ENCODE measurements at places on chromosomes 3 and 15.

DNA sequence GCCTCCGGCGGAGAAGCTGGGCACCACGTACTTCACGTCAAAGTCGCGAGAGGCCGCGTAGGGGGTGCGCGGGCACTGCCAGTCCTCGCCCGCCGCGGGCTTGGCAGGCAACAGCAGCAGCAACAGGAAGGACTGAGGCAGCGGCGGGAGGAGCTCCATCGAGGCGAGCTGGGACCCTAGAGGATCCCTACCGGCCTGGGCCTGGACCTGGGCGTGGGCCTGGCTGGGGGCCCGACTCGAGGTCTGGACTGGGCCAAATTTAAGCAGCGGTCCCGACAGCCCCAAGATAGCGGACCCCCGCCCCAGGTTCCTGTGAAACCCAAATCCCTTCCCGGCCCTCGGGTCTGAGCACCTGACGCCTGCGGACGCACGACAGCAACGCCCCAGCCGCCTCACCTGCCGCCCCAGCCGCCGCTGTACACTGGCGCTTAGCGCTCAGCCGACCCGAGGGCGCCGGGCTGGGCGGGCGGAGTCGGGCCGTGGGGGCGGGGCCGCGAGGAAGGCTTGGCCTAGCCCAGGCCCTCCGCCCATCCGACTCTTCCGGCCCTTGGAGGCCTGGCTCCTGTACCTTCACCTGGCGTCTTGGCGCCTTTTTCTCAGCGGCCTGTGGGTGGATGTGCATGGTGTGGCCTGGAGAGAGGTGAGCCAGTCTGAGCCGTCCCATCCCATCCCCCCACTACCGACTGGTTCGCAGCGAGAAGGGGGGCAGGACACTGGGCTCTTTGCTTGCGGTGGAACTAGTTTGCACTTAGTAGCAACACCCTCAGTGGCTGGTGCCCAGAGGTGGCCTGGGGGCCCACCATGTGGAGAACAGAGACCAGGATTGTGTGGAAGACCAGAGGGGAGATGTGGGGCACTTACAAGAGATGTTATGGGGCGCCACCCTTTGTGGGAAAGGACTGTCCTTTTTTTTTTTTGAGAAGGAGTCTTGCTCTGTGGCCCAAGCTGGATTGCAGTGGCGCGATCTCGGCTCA, at the start of gene MST1R:
Gene MST1R (minus strand): TSS at position 423 of the 974 bp plus-strand sequence. CDS start 264 bp downstream, at position 159.
- DNase-seq = peak; percentile 58

- no peak for DNase-seq
Observed at GRCh38 chr15:39110746-39111145, 470.1 kb upstream of the THBS1 start.

DNA sequence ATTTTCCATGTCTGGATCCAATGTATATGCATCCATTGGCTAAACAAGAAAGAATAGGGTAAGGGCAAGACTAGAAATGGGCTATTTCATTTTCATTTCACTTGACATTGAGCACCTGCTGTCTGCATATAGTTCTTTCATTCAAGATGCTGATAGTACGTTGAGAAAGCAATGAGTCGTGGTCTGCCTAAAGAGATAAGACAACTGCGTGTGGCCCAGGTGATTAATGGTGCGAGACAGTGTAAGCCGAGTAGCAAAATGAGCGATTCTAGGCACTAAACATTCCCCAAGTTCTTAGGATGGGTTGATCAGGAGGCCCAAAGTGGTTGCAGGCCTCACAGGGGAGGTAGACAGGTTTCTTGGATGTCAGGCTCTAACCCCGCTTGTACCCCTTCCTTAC, 235.4 kb downstream of the PDCD6IP start:
- no peak for DNase-seq

DNA sequence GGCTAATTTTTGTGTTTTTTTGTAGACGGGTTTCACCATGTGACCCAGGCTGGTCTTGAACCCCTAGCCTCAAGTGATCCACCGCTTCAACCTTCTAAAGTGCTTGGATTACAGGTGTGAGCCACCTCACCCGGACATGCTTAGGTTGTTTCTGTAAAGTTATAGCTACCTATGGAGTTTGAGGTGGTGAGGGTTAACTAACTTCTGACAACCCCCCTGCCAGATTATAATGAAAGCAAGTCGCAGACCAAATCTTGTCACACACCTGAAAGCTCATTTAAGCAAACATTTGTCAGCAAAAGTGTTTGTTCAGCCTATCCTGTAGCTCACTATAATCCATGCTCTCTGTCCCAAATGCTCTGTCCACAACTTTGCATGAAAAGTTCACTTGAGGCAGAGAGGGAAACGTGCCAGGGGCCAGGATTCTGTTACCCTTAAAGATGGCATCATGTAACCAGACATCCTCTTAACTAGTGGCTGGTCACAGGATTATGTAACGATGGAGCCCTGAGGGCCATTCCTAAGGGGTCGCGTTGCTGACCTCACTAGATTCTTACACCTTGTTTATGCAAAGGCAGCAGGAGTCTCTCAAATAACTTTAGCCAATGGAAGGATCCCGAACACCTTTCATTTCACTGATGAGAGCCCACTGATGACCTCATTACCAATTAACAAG, 24.1 kb upstream of the SENP5 start:
- no peak for DNase-seq

DNA sequence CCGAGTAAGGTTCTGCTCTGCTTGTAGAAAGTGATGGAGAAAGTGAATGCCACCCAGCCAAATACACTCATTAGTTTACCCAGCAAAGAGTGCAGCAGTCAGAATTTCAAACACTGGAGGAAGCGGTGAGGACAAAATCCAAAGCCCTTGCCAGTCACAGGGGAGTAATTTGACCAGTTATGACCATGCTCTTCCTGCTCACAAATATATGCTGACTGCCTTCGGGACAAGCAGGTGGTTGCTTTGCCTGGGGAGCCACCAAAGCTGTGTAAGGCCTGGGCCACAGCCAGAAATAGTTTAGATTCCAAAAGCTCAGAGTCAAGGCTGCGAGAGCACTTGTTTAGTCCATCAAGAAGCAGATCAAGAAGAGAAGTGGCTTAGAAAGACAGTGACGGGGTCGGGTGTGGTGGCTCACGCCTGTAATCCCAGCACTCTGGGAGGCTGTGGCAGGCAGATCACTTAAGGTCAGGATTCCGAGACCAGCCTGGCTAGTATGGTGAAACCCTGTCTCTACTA, 51.0 kb upstream of the ATP13A3 start:
- no peak for DNase-seq

GRCh38 chr3:159451482-159451881, 537.2 kb upstream of the IL12A start:
- DNase-seq = no peak

Measured in stimulated activated CD8-positive, alpha-beta memory T cell treated with anti-CD3 and anti-CD28 coated beads, Interleukin-2, amount 100 ng/mL, for 1 hour (primary cell).